RPMI7951 (cell line): ENCODE measurements at places on chromosomes 16 and 17. TPM values are rescaled to one million over a fixed set of nuclear protein-coding genes. Genes with fewer than 3 reads are reported as not detected.

GRCh38 chr16:1470481-1471251 is 4.2 kb downstream of the CLCN7 start:
- DNase-seq: peak; percentile 51

- peak; percentile 91 for DNase-seq
Measured at GRCh38 chr16:2047330-2048115, at the start of the genes NTHL1 and TSC2. Gene NTHL1 (minus strand): TSS chr16:2047834. CDS start chr16:2047823, 11 bp downstream. Gene TSC2 (plus strand): TSS chr16:2047985. CDS start chr16:2048616, 631 bp downstream.

- no peak for DNase-seq
Measured at GRCh38 chr17:73067075-73067474, 25.4 kb downstream of the SLC39A11 start.

- DNase-seq: no peak
Measured at GRCh38 chr16:89024546-89025060, 47.6 kb upstream of the CBFA2T3 start.

CCL23 gene
- total RNA-seq: not detected in 2 replicates
